Tongue (tissue), 3 donors: ENCODE measurements at places on chromosomes 12 and 14.
A peak's percentile ranks its signal among the peaks of the same experiment; 100 is the strongest.

GRCh38 chr14:96965885-96966595, 168.9 kb downstream of the VRK1 start:
- DNase-seq = no peak

- peak; percentile 47 for DNase-seq
Observed at GRCh38 chr12:388541-389141, 479 bp downstream of the KDM5A start.

GRCh38 chr12:60259225-60259624, 663.4 kb downstream of the SLC16A7 start:
- DNase-seq = no peak

GRCh38 chr14:102966681-102967505, 44.4 kb downstream of the AMN start:
- peak; percentile 94 for DNase-seq

- no peak for DNase-seq
Observed at GRCh38 chr12:56699020-56699661, 11.1 kb upstream of the PTGES3 start.

DNA sequence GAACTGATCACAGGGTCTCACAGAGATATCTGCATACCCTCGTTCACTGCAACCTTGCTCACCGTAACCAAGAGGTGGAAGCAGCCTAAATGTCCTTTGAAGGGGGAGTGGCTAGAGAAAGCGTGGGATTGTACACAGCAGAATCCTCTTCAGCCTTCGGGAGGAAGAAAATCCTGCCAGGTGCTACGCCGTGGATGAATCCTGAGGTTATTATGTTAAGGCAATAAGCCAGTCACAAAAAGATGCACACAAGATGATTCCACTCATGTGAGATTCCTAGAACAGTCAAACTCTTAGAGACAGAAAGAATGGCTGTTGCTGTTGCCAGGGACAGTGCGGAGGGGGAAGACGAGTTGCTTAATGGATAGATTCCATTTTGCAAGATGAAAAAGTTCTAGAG, 39.6 kb upstream of the SFSWAP start:
- no peak for DNase-seq

GRCh38 chr12:100796621-100797020, 2.0 kb downstream of the ANO4 start:
- DNase-seq = no peak

- no peak for DNase-seq
Observed at GRCh38 chr12:80593766-80594165, 113.7 kb upstream of the MYF6 start.

- DNase-seq = peak; percentile 61
Observed at GRCh38 chr12:11650286-11651281, 1.1 kb downstream of the ETV6 start.

DNA sequence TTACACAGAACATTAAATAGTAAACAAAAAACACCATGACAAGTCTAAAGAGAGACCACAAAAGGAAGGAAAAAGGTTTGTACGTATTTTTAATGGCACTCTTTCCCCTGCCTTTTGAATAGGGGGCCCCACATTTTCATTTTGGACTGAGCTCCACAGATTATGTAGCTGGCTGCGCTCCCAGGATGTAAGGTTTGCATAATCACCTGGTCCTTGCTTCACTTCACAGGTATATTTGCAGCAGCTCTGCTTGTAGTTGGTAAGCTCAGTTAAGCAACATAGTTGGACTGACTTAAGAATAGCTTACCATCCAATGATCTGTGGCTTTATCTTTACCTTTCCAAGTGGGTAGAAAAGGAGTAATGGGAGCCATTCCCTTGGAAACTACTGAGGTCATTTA, 454.7 kb downstream of the APAF1 start:
- no peak for DNase-seq

- DNase-seq = no peak
Observed at GRCh38 chr14:47194055-47194454, 481.4 kb downstream of the MDGA2 start.

- no peak for DNase-seq
Observed at GRCh38 chr14:24064091-24064795, 7.1 kb upstream of the CPNE6 start.

DNA sequence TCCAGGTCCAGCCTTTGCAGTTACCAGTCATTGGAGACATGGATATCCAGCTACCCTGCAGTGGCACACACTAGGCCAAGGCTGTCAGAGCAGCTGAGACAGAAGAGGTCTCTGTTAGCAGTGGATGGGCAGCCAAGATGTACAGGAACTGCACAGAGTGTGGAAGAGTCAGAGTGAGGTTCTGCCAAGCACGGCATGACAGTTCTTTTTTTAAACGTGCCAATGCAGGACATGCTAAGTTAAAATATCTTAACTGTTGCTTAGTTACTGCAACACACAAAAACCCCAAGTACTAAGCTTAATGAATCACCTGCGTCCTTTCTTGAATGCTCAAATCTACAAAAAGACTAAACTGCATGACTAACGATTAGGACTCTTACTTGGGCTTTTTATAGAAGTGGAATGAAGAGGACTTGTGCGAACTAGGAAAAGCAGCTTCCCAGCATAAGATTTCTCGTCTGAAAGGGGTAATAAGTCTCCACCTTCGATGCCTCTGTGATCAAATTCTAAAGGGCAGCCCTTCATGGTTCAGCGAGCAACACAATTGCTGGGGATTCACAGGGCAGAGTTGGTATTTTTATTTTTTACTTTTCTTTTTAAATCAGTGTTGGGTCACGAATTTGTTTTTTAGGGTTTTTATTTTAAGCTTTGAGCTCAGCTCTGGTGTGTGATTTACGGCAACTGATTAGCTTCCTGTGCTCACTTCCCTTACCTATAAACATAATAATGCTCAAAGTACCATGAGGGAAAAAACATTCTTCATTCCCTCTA, 20.6 kb downstream of the MAPK1IP1L start:
- DNase-seq = peak; percentile 76

GRCh38 chr12:111451649-111452129, 46.0 kb downstream of the SH2B3 start:
- peak; percentile 70 for DNase-seq

DNA sequence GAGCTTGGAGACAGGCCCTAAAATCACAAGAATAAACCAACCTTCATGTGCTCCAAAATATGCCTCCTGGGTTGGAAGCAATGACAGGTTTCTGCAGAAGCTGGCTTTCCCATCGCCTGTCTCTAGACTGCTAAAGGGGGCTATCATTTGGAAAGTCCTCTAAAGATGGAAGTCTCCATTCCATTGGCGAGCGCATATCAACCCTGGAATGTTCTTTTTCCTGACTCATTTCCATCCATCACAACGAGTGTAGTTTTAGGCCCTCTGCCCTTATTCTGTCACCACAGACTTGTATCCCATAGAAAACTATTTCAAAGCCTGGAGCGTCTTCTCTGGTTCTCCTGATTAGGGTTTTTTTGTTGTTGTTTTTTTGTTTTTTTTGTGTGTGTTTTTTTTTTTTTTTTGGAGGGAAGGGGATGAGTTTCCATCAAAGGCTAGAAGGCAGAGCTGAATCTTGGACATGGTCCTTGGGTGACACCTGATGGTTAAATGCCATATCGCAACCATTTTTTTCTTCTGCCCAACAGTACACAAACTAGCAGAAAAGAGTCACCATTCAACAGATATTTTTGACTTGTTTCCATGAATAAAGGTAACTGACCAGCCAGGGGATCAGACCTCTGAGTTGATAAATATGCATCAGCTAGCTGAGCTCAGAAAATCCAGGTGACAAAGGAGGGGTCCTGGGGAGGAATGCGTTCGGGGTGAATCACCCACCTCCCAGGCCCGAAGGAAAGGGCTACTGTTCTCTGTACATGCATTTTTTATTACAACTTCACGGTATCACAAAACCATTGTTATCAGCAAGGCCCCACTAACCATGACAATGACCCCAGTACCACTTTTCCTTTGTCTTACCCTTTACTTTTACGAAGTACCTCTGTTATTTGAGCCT, 40.5 kb downstream of the KCNA5 start:
- peak; percentile 86 for DNase-seq

DNA sequence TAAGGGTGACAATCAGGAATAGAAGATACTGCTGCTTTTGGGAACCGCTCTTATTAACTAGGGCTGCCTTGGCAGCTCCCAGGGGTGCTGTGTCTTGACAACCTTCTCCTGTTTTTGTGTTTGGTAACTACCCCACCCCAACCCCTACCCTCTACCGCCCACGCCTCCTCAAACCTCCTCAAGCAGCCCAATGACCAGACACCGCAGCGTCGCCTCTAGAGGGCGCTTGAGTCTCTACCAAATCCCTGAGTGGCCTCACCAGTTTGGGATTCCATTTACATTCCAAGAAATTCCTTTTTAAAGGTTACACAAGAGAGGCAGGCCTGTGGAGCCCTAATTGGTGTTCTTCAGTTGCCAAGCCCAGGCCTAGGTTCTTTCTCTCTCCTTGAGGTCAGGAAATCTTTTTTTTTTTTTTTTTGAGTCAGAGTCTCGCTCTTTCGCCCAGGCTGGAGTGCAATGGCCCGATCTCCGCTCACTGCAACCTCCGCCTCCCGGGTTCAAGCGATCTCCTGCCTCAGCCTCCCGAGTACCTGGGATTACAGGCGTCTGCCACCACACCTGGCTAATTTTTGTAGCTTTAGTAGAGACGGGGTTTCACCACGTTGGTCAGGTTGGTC, 72.4 kb upstream of the USP44 start:
- DNase-seq = peak; percentile 66

GRCh38 chr12:45648070-45648469, 81.4 kb upstream of the ARID2 start:
- DNase-seq = peak; percentile 81

GRCh38 chr12:82414044-82414443, 55.7 kb downstream of the METTL25 start:
- DNase-seq = peak; percentile 55

- no peak for DNase-seq
Observed at GRCh38 chr12:65051218-65051617, 69.9 kb downstream of the WIF1 start.

- no peak for DNase-seq
Observed at GRCh38 chr14:73368616-73369015, 89.7 kb downstream of the NUMB start.

GRCh38 chr12:93156086-93156716, 221.5 kb upstream of the NUDT4 start:
- peak; percentile 55 for DNase-seq

DNA sequence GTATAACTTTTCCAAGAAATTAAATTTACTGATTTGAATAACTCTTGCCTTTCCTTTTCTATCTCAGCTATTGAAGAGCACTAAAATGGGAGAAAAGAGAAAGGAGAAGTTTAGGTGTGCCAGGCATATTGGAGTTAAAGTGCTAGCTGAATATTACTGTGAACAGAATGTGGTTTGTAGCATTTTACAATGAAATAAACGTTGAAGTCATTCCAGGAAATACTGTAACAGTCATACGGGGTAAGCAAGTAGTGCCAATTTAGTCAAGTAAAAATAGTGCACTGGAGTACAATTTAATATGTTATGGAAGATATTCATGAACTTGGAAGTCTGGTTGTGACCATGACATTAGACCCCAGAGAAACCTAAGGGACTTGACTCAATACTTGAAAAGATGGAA, 62.1 kb downstream of the E2F7 start:
- no peak for DNase-seq

DNA sequence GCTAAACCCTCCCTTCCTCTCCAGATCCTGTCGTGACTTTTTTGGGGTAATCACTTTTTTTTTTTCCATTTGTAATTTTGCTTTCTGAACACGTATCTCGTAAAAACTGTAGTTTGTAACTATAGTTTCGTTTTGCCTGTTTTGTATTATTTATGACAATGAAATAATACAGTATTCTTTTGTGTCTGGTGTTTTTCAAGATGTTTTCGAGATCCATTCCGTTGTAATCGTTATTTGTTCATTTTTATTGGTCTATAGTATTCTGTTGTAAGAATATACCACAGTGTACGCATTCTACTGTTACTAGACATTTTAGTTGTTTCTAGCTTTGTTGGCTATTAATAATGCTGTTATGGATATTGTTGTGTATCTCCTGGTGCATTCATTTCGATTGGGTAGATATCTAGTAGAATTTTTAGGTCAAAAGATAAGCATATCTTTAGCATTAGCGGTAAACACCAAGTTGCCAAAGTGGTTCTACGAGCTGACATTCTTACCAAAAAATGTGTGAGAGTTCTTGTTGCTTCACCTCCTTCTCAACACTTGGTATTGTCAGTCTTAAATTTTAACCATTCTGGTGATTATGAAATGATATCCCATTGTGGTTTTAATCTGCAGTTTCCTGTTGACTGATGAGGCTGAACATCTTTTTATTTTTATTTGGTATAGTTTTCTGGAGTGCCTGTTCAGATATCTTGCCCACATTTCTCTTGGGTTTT, 92.3 kb upstream of the EVL start:
- no peak for DNase-seq

DNA sequence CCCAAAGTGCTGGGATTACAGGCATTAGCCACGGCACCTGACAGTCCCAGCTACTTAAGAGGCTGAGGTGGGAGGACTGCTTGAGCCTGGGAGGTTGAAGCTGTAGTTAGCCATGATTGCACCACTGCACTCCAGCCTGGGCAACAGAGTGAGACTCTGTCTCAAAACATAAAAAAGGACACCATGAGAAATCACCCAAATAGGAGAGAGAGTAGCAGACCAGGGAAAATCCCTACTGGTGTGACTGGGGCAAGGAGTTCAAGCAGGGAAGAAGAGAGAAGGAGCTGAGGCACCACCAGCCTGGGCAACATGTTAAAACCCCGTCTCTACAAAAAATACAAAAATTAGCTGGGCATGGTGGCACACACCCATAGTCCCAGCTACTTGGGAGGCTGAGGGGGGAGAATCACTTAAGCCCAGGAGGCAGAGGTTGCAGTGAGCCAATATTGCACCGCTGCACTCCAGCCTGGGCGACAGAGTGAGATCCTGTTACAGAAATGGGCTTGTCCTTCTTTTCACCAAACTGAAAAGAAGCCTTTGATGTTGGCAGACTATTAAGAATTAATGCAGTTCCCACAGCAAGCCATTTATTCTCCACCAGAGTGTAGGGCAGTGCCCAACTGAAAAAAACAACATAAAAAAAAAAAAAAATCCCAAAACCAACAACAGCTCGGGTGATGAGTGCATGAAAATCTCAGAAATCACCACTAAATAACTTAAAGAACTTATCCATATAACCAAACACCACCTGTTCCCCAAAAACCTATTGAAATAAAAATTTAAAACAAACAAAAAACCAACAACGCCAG, 4.5 kb upstream of the SRSF9 start:
- no peak for DNase-seq

DNA sequence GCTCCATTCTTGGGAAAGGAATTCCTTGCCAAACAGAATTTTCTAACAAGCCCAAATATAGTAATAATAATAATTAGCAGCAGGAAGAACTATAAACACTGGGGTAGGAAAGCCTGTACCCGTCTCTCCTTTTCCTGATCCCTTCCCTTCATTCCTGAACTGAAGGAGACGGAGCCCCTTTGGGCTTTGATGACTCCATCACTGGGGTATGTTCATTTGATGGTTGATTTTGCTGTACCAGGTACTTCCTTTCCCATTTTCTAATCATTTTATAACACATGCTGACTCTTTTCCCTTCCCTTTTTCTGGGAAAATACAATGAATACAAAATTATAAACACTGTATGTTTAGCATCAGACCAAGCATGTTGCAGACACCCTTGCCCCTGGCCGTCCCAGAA, 3.6 kb upstream of the RCOR1 start:
- no peak for DNase-seq

DNA sequence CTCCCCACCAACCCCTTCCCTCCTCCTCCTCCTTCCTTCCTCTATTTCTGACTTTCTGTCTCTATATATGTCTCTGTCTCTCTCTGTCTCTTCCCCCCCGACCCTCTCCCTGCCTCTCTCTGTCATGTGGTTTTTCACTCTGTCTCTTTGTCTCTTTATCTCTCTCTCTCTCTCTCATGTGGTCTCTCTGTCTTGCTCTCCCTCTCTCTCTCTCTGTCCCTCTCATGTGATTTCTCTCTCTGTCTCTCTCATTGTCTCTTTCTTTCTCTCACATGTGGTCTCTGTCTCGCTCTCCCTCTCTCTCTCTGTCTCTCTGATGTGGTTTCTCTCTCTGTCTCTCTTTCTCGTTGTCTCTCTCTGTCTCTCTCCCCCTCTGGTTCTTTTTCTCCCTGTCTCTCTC, 59.3 kb downstream of the PHETA1 start:
- DNase-seq = no peak
